CD8-positive, alpha-beta T cell (primary cell): ENCODE measurements at places on chromosomes 3 and 15.
A peak's percentile ranks its signal among the peaks of the same experiment; 100 is the strongest.

DNA sequence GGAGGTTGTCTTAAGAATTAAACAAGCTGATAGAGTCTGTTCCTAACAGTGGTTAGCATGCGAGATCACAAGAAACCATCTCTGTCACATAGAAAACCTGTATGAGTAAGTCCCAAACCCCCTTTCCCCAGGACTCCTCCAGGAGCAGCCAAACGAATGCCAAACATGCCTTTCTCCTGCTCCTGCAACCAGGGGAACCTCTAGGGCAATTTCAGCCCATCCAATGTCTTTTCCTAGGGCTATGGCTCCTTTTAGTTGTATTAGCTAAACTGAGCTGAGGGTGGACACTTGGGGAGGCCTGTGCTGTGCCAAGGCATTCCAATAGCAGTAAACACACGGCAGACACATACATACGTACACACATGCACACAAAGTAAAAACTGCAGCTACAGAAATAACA is 36.5 kb upstream of the TIMP4 start:
- DNase-seq = no peak

GRCh38 chr3:12170207-12170606 is 11.5 kb upstream of the TIMP4 start:
- peak; percentile 11 for DNase-seq

DNA sequence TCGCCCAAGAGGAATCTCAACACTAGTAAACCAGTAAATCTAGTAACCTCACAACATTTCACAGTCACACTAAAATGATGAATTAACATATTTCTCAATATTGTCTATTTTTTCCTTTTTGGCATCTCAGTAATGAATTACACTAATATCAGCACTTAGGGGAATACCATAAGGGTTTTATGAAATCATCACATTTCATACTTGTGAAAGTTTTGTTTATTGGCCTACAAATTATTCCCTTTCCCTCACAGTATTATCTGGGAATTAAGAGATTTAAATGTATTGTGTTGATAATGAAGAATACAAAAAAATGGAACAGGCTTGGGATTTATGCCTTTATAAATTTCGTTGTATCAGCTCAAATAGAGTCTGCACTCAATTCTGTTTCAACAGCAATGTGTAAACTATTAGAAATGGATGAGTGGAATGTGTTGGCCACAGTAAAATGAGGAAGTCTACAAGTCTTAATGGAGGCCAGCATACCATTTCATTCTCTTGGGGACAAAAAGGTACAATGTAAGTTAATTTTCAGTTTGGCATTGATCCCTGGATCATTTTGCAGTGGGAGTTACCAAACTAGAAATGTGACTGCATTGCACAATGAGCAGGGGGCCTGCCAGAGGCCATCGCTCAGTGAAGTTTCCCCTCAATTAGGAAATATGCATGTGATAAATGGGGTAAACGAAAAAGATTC is 195.4 kb downstream of the FMN1 start:
- DNase-seq = no peak

DNA sequence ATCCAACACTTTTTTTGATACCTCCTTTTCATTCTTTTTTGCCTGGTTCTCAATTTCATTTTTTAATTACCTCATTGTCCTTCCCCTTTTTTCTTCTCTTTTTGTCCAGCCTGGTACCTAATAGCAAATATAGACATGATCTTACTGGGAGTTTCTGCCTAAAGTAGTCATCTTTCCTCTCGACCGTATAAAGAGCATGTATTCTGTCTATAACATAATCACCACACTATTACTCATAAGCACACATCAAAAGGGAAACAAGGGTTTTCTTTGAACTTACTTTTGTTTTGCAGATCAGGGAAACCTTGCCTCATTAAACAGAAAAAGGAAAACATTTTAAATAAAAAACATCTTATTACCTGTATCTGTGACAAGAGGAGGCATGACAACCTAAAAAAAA is 33.0 kb downstream of the FAM98B start:
- DNase-seq = no peak

DNA sequence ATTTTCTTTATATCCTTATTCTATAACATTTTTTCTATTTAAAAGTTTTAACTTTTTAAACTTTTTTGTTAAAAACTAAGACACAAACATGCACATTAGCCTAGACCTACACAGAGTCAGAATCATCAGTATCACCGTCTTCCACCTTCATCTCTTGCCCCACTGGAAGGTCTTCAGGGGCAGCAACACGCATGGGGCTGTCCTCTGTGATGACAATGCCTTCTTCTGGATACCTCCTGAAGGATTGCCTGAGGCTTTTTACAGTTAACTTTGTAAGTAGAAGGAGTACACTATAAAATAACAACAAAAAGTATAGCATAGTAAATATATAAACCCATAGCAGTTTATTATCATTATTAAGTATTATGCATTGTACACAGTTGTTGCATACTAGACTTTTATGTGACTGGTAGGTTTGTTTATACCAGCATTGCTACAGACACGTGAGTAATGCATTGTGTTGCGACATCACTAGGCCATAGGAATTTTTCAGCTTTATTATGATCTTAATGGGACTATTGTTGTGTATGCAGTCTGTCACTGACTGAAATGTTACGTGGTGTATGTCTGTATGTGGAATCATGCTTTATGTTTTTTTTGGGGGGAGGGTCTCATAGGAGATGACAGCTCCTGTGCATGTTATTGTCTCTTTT is 18.2 kb downstream of the ATP1B3 start:
- no peak for DNase-seq

- DNase-seq = no peak
Measured at GRCh38 chr3:185976100-185976499, 38.3 kb upstream of the TRA2B start.

GRCh38 chr3:175818811-175819464 is 959.8 kb downstream of the NAALADL2 start:
- DNase-seq = no peak

GRCh38 chr3:52364322-52365035 is 48.4 kb downstream of the DNAH1 start:
- DNase-seq = no peak

- no peak for DNase-seq
Measured at GRCh38 chr3:109413049-109413448, 75.7 kb upstream of the DPPA4 start.
